Left forelimb (tissue), 1 donor: ENCODE measurements at places on chromosomes 3 and 15.
A peak's percentile ranks its signal among the peaks of the same experiment; 100 is the strongest.

- peak; percentile 34 for DNase-seq
These were observed 298.6 kb downstream of the ADAMTS17 start for GRCh38 chr15:100043068-100043641.

DNA sequence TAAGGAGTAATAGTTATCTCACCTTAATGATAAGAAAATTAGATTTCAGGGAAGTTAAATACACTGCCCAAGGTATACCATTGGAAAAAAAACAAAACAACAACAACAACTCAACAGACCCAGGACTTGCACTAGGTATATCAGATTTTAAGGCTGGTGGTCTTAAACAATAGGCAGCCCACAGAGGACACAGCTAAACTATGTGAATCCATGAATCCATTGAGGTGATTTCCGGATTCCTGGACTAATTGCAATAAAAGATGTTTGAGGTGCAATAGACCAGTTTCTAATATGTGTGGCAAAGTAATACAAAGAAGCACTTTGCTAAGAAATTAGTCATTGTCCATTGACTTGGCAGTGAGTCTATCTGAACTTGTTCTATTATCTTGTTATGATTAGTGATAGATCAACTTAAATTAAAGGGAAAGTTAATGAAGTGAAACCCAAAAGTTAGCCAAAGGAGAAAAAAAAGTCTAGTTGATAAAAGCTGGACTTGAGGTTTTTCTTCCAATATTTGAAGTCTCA, 60.9 kb upstream of the MAGI1 start:
- DNase-seq: no peak

DNA sequence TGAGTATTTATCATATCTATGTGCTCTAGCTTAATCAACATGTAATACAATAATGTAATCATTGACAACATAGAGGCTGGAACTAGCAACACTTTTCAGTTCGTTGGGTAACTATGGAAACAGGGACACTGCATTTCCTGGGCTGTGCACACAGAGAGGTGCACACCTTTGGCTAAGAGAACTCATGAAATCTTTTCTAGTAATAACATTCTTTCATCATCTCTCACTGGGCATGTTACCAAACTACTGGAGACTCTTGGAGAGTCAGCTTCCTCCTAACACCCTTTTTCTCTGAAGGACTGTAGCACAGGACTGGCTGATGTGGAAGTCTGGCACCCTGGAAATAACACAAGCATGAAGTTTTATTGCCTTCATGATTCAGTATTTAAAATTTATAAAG, 135.6 kb downstream of the KCNMB2 start:
- DNase-seq: no peak

GRCh38 chr15:47908486-47908885, 191.2 kb downstream of the SEMA6D start:
- DNase-seq: no peak

DNA sequence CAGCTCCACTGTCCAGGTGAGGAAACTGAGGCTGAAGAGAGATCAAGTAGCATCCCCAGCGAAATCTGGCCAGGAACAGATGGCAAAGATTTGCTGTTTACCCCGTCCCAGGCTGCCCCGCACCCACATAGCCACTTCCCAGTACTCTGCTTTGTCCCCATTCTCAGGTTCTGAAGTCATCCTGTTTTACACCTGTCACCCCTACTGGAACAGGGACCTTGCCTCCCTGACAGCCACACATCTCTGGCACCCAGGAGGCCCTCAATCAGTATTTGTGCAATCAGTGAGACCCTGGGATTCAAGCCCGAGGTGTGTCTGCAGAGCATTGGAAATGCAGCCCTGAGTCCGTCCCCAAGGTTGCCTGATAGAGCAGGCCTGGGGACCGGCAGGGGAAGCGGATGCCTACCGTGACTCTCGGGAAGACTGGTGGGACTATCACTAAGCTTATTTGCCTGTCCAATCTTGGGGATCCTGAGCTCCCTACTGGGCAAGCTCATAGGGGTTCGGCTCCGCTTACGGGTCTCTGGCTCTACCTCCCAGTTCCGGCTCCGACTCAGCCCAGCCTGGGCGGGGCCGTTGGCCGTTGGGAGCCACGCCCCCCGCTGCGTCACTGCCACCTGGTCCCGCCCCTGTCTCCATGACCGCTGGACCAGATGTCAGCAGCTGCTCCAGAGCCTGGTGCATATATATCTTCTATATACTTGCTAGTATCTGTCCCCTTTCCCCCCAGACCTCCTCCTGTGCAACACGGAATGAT, 17.5 kb upstream of the FANCD2 start:
- peak; percentile 93 for DNase-seq

GRCh38 chr3:107307205-107307604, 70.0 kb upstream of the CCDC54 start:
- DNase-seq: no peak

- DNase-seq: no peak
These were observed 5.2 kb downstream of the EXOSC7 start for GRCh38 chr3:44981220-44981619.

DNA sequence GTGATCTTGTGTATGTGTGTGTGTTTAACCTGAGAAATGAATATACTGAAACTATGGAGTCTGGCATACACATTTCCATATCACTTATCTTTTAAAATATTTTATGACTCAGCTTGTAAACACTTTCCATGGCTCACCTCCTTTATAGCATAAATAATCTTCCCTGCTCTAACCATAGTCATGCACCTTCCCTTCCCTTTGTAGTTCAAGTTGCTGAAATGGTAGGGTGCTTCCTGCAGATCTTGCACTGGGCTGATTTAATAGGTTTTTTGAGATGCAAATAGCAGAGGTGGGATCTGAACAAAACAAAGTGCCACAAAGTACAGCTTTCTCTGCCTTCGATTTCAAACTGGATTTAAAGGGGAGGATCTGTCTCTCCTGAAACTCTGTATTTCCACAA, 712.7 kb upstream of the LMCD1 start:
- no peak for DNase-seq

DNA sequence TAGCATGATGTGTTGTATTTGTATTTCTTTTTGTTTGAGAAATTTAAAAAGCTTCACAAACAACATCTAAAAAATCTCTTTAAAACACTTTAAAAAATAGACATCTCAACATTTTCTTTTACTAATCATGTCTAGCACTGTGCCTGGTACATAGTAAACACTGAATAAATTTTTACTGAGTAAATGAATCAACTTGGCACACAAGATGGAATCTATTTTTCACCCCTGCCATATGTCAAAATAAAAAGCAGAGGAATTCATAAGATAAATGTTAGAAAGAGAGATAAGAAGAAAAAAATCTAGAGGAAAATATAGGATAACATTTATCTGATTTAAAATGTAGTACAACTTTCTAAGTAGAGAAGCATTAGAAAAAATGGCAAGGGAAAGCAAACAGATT, 8.6 kb upstream of the GOLIM4 start:
- no peak for DNase-seq

DNA sequence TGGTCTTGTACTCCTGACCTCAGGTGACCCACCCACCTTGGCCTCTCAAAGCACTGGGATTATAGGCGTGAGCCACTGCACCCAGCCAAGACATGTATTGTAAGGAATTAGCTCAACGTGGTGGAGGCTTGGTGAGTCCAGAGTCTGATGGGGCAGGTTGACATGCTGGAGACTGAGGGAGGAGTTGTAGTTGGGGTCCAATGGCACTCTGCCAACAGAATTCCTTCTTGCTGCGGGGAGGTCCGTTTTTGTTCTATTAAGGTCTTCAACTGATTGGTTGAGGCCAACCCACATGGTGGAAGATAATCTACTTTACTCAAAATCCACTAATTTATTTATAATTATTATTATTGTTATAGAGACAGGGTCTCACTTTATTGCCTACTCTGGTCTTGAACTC, 30.1 kb downstream of the PLA2G4D start:
- no peak for DNase-seq

GRCh38 chr3:96319166-96319565, 495.2 kb upstream of the EPHA6 start:
- DNase-seq: no peak

GRCh38 chr3:63096248-63097058, 181.7 kb upstream of the SYNPR start:
- no peak for DNase-seq

DNA sequence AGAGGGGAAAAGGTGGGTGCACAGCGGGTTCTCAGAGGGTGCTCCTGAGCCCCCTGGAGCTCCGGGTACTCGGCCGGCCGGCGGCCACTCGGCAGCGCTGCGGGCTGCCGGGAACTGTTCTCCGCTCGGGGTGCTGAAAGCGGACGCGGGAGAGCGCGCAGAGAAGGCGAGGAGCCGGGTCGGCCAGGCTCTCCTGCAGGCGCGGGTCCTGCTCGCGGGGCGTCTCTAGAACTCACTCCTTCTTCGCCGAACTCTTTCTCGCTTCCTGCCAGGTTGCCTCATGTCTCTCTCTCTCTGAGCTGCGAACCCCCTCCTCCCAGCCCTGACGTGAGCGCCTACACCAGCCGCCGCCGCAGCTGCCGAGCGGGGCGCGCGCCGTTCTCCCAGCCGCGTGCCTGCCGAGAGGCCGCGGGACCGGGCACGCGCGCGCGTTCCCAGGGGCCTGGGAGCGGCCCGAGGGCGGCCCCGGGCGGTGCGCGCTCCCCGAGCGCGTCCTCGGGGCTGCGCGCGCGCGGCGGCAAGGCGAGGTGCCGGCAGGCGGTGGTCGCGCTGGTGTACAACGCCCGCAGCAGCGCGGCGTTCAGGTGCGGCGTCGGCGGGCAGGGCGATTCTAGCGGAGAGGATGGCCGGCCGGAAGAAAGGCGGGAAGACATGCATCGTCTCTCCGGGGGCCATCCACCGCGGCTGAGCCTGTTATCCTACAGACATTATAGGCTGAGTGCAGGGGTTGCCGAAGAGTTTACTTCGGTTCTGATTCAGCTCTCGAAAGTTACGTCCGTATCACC, at the start of gene PEX5L:
TSS of gene PEX5L (minus strand) at position 267 of the 785 bp plus-strand sequence. CDS start 338 bp downstream, outside the sequence.
- peak; percentile 85 for DNase-seq

DNA sequence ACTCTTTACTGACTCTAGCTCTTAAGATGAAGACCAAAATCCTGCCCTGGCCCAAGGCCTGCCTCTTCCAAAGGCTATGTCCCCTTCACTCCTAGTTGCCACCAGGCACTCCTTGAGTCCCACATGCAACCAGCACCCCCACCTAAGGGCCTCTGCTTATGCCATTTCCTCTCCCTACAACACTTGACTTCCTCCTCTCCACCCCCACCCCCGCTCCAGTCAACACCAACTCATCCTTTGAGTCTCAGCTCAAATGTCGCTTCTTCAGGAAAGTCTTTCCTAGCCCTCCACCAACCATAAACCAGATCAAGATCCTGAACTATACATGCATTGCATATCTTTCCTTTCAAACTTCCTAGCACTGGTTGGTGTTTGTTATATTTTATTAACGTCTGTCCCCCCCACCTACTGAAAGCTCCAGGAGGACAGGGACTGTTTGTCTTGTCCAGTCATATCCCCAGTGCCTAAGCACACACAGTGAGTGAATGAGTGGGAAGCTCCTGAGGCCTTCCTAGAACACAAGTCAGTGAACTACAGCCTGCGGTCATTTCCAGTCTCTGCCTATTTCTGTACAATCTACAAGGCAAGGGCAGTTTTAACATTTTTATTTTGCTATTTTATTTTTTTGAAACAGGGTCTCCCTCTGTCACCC, 7.3 kb downstream of the TBC1D2B start:
- DNase-seq: no peak

- no peak for DNase-seq
These were observed 257.4 kb upstream of the IL12A start for GRCh38 chr3:159731254-159731653.

DNA sequence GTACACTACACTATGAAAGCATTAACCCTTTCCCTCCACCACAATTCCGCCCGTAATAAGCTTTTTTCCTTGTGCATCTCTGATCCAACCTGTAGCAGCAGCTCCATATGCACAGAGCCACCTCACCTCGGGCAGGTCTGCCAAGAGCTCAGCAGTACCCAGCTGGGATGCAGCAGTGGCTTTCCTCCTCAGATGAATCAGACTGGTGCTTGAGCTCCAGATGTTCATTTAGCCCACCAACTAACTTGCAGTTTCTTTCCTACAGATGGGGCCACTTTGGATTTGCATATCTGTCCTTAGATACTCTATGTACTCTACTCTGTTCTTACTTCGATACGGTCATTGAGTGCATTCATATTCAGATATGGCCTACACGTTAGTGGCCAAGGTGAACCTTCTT, 14.8 kb upstream of the FSIP1 start:
- DNase-seq: no peak

DNA sequence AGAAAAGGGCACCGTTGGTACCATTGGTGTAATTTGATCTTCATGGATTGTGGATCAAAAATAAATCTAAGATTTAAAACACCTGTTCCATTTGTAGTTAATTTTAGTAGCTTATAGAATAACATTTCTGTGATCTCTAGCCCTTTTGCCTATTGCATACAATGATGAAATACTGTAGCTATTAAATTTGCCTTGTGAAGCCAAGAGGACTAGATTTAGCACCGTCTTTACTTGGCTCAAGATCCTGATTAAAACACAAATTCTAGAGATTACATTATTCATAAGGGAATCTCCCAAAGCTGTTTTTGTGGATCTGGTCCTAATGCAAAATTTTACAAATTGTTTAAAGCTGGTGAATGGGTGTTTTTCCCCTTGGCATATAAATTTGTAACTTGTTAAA, 8.2 kb downstream of the TBC1D23 start:
- no peak for DNase-seq
